Activated CD4-positive, alpha-beta T cell treated with anti-CD3 and anti-CD28 coated beads, Interleukin-2, amount 50 U/mL, for 24 hours (primary cell): ENCODE measurements at places on chromosomes 3 and 15.

GRCh38 chr3:13495351-13495813 is 15.3 kb downstream of the HDAC11 start:
- no peak for DNase-seq

DNA sequence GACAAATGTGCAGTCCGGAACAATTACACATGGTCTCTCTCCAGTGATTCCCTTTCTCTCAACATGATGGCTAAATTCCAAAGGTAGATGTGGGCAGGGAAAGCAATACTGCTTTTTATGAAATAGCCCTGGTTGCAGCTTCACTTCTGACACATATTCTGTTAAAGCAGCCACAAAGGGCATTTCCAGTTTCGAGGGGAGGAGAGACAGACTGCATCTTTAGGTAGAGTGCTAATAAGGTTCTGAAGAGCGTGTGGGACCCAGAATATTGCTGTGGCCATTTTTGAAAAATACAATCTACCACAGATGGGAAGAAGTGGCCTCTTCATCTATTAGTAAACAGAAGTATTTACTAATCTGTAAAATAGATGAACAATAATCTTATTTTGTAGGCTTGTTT is 139.3 kb upstream of the PEX5L start:
- DNase-seq = no peak

GRCh38 chr15:29937956-29938355 is 115.7 kb upstream of the TJP1 start:
- no peak for DNase-seq

GRCh38 chr15:31471731-31472430 is 145.2 kb downstream of the KLF13 start:
- no peak for DNase-seq

- DNase-seq = no peak
Measured at GRCh38 chr3:50221411-50222168, 14.4 kb upstream of the GNAI2 start.

GRCh38 chr15:94255540-94255939 is 24.2 kb downstream of the MCTP2 start:
- DNase-seq = no peak
